ENCODE measurements at places on chromosomes 3 and 15.

DNA sequence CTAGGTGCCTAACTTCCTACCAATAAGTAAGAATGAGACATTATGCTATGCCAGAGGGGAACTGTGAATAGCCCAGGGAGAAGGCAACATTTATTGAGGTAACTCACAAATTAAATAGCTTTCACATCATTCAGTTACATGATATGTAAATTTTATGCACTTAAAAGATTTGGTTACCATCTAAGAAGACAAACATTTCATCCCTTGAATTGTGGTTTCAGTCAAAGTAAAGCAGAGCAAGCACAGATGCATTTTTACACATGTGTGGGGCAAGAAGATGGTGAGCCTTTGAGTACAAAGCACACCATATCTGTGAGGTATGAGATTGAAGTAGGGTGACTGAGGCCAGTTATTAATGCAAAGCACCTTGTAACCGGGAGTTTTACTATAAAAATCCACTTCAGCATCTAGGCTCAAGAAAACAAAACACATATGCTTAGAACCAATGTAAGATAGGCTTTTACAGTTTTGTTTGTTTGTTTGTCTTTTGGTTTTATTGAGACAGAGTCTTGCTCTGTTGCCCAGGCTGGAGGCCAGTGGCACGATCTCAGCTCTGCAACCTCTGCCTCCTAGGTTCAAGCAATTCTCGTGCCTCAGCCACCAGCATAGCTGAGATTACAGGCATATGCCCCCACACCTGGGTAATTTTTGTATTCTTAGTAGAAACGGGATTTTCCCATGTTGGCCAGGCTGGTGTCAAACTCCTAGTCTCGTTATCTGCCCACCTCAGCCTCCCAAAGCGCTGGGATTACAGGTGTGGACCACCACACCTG lies 3.5 kb downstream of the PLSCR2 start:
- DNase-seq = no peak

GRCh38 chr3:38214560-38214959 lies 49.2 kb downstream of the OXSR1 start:
- no peak for DNase-seq

- no peak for DNase-seq
Observed at GRCh38 chr3:194275721-194276120, 75.4 kb downstream of the CPN2 start.

GRCh38 chr15:32994810-32995424 lies 199.6 kb downstream of the FMN1 start:
- no peak for DNase-seq

GRCh38 chr15:97691799-97692198 lies 268.7 kb upstream of the ARRDC4 start:
- no peak for DNase-seq

DNA sequence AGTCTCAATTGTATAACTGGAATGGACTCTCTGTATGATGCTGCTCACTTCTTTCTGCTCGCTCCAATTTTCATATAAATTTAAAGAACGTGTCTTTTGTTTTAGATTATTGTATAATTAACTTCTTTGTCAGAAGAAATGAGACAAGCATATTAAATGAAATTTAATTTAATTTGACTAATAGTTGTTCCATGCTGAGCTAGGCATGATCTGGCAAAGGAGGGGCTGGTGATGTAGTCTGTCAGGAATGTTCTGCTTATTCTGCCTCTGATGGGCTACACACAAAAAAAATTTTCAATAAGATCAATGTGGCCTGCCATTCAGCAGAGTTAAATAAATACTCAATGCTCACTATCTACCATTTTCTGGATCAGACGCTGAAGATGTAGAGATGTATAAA lies 208.4 kb upstream of the CD96 start:
- no peak for DNase-seq

DNA sequence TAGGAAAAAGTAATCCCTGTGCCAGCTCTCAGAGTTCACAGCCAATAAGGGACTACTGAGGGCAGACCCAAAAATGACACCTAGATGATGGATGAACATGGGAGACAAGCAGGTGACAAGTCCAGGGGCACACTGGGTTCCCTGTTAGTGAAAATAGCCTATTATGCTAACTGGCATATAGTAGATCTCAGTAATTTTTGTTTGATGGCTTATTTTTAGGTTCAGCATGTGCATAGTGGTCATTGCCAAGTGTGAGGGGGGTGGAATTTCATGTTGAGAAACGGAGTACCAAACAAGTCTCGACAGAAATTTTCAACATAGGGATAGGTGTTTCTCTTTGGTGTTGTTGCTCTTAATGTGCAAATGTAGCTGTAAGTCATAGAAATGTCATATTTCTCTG lies 6.4 kb upstream of the ITGB5 start:
- no peak for DNase-seq

- no peak for DNase-seq
Observed at GRCh38 chr3:149400645-149401044, 23.2 kb upstream of the TM4SF1 start.
